Cerebellar nuclear complex (tissue), 1 donor: ENCODE measurements at places on chromosomes 11 and 22.

DNA sequence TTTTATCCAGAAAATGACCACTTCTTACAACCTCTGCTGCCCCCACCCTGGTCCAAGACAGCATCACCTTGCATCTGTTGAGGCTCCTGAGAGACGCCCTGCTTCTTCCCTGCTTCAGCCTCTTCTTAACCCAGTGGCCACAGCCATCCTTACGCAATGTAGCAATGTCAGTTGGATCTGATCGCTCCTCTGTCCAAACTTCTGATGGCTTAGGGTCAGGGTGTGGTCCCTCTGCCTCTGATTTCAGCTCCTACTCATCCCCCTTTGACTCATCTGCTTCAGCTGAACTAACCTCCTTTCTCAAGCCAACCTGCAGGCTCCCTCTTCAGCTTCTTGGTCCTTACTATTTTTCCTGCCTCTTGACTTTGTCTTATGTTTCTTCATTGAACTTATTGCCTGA lies 280.8 kb downstream of the KIRREL3 start:
- DNase-seq, result no peak

DNA sequence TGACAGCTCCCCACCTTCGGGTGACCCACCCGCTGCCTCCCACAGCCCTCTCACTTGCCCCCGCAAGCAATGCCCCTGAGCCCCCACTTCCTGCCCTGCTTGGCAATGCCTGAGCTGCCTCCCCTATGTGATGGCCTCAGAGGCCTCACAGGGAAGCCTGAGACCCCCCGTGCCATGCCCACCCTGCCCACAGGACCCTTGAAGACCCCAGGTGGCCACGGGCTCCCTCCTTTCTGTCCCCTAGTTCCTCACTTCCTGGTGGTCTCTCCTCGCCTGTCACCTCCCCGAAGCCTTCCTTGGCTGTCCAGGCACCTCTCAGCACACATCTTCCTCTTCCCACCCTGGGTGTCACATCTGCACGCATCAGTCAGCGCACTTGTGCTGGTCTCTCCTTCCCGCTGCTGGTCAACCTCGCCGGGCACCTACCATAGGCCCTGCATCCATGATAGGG lies 90.5 kb downstream of the BRD1 start:
- no peak for DNase-seq

GRCh38 chr22:19290400-19291217 lies 910 bp downstream of the CLTCL1 start:
- DNase-seq, result no peak

DNA sequence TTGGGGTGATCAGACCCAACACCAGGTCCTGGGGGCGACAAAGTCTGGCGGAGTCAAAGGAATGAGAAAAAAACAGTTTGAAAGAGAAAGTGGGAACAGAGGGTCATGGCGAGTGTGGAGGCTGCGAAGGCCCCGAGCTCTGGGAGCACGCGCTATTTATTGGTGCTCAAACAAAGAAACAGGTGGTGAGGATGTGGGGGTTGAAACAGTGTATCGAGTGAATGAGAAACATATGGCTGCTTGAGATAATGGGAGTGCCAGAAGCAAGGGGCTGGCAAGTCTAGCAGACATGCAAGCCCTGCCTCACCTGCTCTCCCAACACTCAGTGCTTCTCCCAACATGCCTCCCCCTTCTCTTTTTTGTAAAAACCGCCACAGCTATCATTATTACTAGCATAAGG lies 7.8 kb upstream of the DUSP18 start:
- DNase-seq, result no peak

DNA sequence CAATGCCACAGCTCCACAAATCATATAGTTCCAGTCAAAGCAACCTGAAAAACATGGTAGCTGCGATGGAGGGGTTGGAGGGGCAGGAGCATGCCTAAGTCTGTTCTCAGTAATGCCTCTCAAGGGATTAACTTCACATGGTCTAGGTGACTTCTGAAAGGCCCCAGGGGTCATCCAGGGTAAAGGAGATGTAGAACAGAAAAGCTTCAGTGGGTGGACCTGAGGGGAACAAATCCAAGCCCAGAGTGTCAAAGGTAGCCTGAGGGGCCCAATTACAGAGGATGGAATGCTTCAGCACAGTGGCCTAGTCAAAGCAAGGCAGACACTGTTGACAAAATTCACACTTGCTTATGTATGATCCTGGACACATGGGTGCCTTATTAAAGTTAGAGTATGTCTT lies 23.3 kb downstream of the OR4D9 start:
- no peak for DNase-seq

- DNase-seq, result no peak
Measured at GRCh38 chr11:120612513-120613263, 101.1 kb downstream of the GRIK4 start.

DNA sequence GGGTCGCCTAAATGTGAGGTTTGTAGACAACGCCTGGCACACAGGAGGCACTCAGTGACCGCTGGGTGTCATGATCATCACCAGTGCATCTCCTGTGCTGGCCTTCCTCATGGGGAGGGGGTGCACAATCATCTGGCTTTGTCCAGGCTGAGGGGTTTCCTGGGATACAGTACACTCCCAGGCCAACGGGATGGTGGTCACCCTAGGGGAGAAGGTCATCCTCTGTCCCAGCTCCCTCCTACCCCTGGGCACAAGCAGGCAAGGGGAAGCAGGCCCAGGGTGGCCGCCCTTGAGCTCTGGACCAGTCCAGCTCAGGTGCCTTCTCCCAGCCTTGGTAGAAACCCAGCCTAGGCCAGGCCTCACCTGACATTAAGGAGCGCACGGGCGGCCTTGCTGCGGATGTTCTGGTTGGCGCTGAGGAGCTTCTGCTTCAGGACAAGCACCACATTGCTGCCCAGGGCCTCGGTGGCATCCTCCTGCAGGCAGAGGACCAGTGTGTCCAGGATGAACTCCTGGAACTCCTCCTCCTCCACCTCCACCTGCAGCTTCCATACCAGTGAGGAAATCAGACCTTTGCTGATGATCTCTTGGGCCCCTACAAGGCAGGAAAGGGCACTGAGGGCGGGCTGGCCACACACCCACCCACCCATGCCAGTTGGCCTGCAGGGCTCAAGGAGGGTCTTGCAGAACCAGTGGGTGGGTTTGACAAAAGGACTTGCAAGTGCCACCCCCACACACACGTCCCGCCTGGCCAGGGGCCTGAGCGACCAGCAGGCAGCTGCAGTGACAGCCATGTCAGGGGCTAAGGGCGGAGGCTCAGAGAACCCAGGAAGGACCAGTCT lies 6.6 kb upstream of the GNAZ start:
- no peak for DNase-seq
